ENCODE measurements at places on chromosomes 13 and 19. TPM values are rescaled to one million over a fixed set of nuclear protein-coding genes. Genes with fewer than 3 reads are reported as not detected.

The CEBPG gene
- total RNA-seq: 74.9 TPM

The ATCAY gene
- total RNA-seq: not detected

The PKN1 gene
- 105 TPM for total RNA-seq

The SIGLEC14 gene
- total RNA-seq: not detected

The POLR1G gene
- total RNA-seq: 27.7 TPM

The PSG1 gene
- total RNA-seq: not detected

DNA sequence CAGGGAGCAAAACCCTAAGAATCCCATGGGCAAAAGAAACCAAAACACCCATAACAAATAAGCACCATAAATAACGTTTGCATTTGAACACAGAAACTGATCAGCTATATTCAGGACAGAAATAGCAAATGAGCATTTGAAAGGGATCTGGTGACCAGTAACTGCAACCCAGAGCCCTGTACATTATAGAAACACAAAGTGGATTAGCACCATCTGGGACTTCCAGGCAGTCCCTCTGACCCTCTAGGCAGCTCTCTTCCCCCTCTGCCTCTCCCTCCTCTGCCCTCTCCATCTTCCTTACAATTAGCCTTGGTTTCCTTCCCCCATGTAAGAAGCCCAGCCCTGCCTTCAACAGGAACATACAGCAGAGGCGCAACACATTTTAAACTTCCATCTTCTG, 215.0 kb downstream of the DCLK1 start:
- DNase-seq: no peak
- H3K27me3 ChIP-seq: no peaks in the 10 kb centered on the region
- H3K27ac ChIP-seq: no peak overlapping the region
- no peaks in the 10 kb centered on the region for H3K4me1 ChIP-seq
- no peak overlapping the region for H3K4me3 ChIP-seq
- no peaks in the 10 kb centered on the region for H3K36me3 ChIP-seq

- no peaks in the 10 kb centered on the region for H3K27me3 ChIP-seq
- no peak overlapping the region for H3K4me3 ChIP-seq
- no peak for DNase-seq
- H3K4me1 ChIP-seq: peaks cover 38% of the 10 kb centered on the region
Measured at GRCh38 chr19:4987692-4988370, 18.9 kb downstream of the KDM4B start.

DNA sequence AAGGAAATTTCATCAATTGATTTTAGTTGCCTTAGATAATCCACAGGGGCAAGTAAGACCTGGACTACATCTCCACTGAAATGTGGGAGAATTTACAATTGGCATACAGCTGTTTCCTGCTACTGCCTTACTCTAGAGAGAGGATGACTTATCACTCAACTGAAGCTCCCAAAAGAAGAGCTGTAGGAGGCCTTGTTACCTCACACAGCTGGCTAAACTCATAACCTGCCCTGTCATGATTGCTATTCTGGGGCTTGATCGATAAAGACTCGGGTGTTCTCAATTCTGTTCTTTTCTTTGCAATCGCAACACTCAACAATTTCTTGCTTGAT, 1396.4 kb downstream of the EFNB2 start:
- no peaks in the 10 kb centered on the region for H3K27me3 ChIP-seq
- H3K4me3 ChIP-seq: no peak overlapping the region
- no peak overlapping the region for H3K27ac ChIP-seq
- DNase-seq: no peak

DNA sequence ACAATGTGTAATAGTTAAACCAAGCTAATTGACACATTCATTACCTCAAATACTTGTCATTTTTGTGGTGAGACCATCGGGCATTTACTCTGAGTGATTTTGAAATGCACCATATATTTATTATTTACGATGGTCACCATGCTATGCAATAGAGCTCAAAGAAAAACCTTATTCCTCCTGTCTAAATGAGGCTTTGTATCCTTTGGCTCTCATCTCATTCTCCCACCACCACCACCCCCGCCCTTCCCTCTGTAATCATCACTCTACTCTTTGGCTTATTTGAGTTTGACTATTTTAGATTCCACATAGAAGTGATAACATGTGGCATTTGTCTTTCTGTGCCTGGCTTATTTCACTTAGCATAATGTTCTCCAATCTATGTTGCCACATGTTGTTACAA, 124.9 kb downstream of the CYSLTR2 start:
- DNase-seq: no peak
- peaks cover 4% of the 10 kb centered on the region for H3K27me3 ChIP-seq
- H3K4me1 ChIP-seq: no peaks in the 10 kb centered on the region
- H3K4me3 ChIP-seq: no peak overlapping the region

DNA sequence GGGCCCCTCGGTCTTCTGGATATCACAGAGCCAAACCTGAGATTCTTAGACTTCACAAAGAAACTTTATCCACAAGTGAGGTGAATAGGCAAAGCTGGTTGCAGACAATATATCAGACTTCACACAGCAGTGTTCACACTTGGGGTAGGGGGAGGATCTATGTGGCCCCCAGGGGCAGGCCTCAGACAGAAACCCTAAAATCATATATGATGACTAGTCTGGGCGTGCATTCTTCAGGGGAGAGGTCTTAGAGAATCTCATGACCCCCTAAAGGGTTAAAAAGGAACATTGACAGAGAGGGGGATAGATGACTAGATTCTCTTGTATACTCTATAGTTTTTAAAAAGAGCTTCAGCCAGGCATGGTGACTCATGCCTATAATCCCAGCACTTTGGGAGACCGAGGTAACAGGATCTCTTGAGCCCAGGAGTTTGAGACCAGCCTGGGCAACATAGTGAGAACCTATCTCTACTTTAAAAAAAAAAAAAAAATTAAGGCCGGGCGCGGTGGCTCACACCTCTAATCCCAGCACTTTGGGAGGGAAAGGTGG, 2.8 kb downstream of the TYROBP start:
- H3K27ac ChIP-seq: no peak overlapping the region
- H3K4me3 ChIP-seq: no peak overlapping the region
- H3K36me3 ChIP-seq: no peaks in the 10 kb centered on the region
- 0 out of 2 replicates have a peak, but pooled peaks cover 7% of the 10 kb centered on the region for H3K4me1 ChIP-seq
- no peak for DNase-seq

DNA sequence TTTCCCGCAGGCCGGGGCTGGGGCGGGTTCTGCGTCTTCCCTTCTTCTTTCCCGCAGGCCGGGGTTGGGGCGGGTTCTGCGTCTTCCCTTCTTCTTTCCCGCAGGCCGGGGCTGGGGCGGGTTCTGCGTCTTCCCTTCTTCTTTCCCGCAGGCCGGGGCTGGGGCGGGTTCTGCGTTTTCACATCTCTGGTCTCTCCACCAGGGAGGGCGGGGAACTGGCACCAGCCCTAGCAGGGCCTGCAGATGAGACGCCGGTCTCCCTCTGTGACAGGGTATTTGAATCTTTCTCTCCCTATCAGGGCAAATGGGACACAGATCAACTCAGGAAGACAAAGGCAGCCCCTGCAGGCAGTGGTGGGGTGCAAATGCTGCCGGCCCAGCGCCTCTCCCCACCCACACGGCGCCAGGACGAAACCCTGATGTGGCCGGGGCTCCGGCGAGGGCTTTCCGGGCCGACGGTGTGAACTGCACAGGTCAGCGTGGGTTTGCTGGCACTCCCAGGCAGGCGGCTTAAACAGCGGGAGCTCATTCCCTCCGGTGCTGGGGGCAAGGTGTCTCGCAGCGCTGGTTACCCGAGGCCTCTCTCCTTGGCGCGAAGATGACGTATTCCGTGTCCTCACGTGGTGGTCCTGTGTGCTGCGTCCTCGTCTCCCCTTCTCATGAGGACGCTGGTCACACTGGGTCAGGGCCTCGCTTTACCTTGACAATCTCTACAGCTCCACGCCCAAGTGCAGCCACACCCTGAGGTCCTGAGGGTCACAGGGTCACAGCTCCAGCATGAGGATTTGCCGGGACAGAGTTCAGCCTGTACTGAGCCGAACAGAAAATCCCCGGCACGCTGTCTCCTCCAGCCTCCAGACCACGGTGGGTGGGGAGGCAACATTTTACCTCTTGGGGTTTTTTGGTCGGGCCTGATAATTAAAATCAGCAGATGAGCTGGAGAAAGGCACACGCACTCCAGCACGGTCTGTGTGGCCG, 717 bp upstream of the C13orf46 start:
- H3K4me3 ChIP-seq: no peak overlapping the region
- H3K36me3 ChIP-seq: no peaks in the 10 kb centered on the region
- peaks cover 10% of the 10 kb centered on the region for H3K4me1 ChIP-seq
- no peak overlapping the region for H3K27ac ChIP-seq

- H3K27me3 ChIP-seq: peaks cover 3% of the 10 kb centered on the region
- DNase-seq: peak; percentile 62
- H3K27ac ChIP-seq: no peak overlapping the region
- H3K4me3 ChIP-seq: peak overlapping the region; percentile 63
Measured at GRCh38 chr13:21673789-21674489, 3.1 kb downstream of the FGF9 start.

Data from Caco-2 (cell line).